Activated CD4-positive, alpha-beta T cell treated with anti-CD3 and anti-CD28 coated beads, Interleukin-2, amount 10 ng/mL, durations not matched to agents 7 days and 5 days (primary cell): ENCODE measurements at places on chromosomes 5 and 9. TPM values are rescaled to one million over a fixed set of nuclear protein-coding genes. Genes with fewer than 3 reads are reported as not detected.
A peak's percentile ranks its signal among the peaks of the same experiment; 100 is the strongest.

GRCh38 chr5:124154714-124155113 is 591.7 kb downstream of the ZNF608 start:
- no peaks in the 10 kb centered on the region for H3K27me3 ChIP-seq
- H3K4me1 ChIP-seq = peaks cover 4% of the 10 kb centered on the region
- no peak overlapping the region for H3K4me3 ChIP-seq
- DNase-seq = no peak
- H3K27ac ChIP-seq = no peak overlapping the region

- H3K27me3 ChIP-seq = peaks cover 14% of the 10 kb centered on the region
- H3K36me3 ChIP-seq = no peaks in the 10 kb centered on the region
- H3K27ac ChIP-seq = no peak overlapping the region
- no peak for DNase-seq
- H3K4me3 ChIP-seq = no peak overlapping the region
Measured at GRCh38 chr5:142613271-142613671, 72.6 kb downstream of the FGF1 start.

- no peak overlapping the region for H3K4me3 ChIP-seq
- no peaks in the 10 kb centered on the region for H3K4me1 ChIP-seq
- no peaks in the 10 kb centered on the region for H3K27me3 ChIP-seq
- DNase-seq = peak; percentile 56
Measured at GRCh38 chr9:35553670-35554543, 51.2 kb upstream of the TESK1 start.

DNA sequence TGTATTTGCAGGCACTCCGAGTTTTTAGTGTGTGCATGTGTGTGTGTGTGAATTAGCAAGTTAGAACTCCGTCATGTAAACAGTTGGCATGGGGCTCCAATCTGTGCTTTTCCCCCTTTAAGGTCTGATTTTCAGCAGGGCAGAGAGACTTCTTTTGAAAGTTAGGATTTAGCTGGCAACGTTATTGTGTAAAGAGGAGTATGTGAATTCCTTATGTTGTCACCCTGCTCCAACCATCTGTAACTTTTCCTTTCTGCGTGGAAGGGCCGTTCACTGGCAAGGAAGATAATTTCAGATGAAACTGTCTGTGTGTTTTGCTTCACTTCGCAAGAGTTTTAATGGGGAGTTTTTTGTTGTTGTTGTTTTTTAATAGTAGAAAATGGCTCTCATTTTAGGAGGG is 332 bp downstream of the SGCD start:
- peaks cover 13% of the 10 kb centered on the region for H3K27me3 ChIP-seq
- no peak overlapping the region for H3K27ac ChIP-seq
- no peaks in the 10 kb centered on the region for H3K36me3 ChIP-seq
- no peak overlapping the region for H3K4me3 ChIP-seq

DNA sequence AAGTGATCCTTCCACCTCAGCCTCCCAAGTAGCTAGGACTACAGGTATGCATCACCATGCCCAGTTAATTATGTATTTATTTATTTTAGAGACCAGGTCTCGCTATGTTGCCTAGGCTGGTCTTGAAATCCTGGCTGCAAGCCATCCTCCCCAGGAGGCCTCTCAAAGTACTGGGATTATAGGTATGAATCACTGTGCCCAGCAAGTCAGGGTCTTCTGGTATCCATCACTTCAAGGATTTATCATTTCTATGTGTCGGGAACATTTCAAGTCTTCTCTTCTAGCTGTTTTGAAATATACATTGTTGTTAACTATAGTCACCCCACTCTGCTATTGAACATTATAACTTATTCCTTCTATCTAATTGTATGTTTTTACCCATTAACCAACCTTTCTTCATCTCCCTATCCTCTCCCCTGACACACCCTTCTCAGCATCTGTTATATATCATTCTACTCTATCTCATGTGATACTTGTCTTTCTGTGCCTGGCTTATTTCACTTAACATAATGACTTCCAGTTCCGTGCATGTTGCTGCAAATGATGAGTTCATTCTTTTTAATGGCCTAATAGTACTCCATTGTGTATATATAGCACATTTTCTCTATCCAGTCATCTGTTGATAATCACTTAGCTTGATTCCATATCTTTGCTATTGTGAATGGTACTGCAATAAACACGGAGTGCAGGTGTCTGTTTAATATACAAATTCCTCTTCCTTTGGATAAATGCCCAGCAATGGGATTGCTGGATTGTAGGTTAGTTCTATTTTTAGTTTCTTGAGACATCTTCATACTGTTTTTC is 26.4 kb downstream of the UTP15 start:
- H3K27me3 ChIP-seq = peaks cover 2% of the 10 kb centered on the region
- DNase-seq = no peak
- no peak overlapping the region for H3K27ac ChIP-seq
- no peaks in the 10 kb centered on the region for H3K4me1 ChIP-seq
- H3K4me3 ChIP-seq = no peak overlapping the region
- no peaks in the 10 kb centered on the region for H3K36me3 ChIP-seq

The TMEM8B gene
- total RNA-seq = 4.0 TPM

The ACOT12 gene
- total RNA-seq = not detected

The PCDHGC5 gene
- not detected for total RNA-seq

- DNase-seq = no peak
- peaks cover 9% of the 10 kb centered on the region for H3K4me1 ChIP-seq
- H3K27me3 ChIP-seq = no peaks in the 10 kb centered on the region
- no peak overlapping the region for H3K4me3 ChIP-seq
Measured at GRCh38 chr9:123861756-123862120, 68.2 kb downstream of the DENND1A start.

DNA sequence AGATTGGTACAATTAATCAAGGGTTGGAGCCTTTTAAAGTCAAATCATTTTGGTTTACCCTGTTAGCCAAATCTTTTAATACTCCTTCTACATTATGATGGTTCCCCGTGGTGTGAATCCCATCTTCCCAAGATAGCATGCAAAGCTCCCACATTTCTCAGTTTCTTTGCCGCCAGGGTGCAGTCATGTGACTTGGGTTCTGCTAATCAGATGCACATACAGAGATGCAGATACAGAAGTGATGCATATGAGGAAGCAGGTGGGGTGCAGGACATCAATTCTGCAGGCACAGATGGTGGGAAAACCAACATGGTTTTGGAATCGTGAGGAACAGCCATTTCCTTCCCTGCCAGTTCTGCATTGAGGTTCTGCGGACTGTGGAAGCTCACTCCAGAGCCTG is 8.4 kb upstream of the MAST4 start:
- H3K36me3 ChIP-seq = no peaks in the 10 kb centered on the region
- no peak overlapping the region for H3K27ac ChIP-seq
- no peak for DNase-seq
- no peak overlapping the region for H3K4me3 ChIP-seq

DNA sequence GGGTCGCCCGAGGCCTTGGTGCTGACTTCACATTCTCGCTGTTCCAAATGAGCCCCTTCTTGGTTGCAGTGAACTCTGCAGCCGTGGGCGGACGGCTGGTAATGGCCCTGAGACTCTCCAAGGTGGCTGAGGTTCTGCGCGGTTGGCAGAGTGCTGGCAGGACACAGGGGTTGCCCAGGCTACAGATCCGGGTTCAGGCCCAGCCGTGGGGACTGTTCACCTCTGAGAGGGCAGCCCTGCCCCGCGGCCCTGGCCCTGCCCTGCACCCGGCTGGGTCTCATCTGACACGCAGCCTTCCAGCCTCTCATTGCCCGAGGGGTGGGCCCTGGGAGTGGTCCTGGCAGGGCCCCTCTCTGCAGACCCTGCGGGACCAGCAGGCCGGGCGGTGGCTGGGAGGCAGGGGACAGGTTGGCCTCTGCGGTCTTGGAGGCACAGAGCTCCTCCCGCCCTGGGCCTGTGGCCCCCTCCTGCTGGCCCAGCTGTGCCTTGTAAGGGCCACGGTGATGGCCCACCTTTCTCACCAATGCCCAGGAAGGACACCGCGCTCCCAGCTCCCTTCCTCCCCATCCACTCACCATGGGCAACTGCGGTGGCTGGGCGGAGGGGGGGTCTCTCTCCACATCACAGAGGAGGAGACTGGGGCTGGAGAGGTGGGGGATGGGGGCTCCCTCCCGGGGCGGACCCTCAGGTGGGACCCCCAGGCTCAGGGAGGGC is 51.6 kb downstream of the AHRR start:
- DNase-seq = peak; percentile 5
- H3K36me3 ChIP-seq = peaks cover 42% of the 10 kb centered on the region
- peaks cover 85% of the 10 kb centered on the region for H3K4me1 ChIP-seq
- H3K4me3 ChIP-seq = peak overlapping the region; percentile 51
- peak overlapping the region; percentile 94 for H3K27ac ChIP-seq
- H3K27me3 ChIP-seq = no peaks in the 10 kb centered on the region

DNA sequence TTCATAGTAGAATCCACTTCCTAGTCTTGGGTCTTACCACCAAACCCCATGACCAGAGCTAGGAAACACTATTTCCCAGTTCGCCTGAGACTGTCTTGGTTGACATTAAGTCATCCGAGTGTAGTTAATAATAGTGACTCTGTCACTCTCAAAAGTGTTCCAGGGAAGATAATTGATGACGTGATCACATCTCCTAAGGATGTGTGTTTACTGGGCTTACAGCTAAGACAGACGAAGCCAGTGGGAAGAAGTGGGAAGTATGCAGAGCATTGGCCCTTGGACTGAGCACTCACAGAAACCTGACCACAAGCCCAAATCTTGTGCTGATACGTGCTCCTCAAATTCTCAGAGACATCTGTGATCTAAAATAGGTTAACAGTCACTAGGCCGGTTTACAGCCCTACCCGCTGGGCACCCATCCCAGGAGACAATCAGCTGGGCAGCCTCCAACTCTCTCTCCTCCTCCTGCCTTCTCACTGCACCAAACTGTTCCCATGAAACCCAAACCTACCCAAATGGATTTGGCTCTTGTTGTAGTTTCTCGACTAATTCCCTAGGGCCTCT is 316.6 kb downstream of the TLE1 start:
- no peak overlapping the region for H3K27ac ChIP-seq
- H3K4me1 ChIP-seq = no peaks in the 10 kb centered on the region
- no peaks in the 10 kb centered on the region for H3K36me3 ChIP-seq
- H3K4me3 ChIP-seq = no peak overlapping the region
- no peak for DNase-seq
- H3K27me3 ChIP-seq = no peaks in the 10 kb centered on the region

GRCh38 chr5:51958473-51958872 is 575.2 kb downstream of the ISL1 start:
- H3K27ac ChIP-seq = no peak overlapping the region
- no peaks in the 10 kb centered on the region for H3K4me1 ChIP-seq

- DNase-seq = no peak
- no peak overlapping the region for H3K4me3 ChIP-seq
- H3K27ac ChIP-seq = no peak overlapping the region
Measured at GRCh38 chr5:128487041-128487440, 51.0 kb downstream of the FBN2 start.

The SH3TC2 gene
- total RNA-seq = not detected

DNA sequence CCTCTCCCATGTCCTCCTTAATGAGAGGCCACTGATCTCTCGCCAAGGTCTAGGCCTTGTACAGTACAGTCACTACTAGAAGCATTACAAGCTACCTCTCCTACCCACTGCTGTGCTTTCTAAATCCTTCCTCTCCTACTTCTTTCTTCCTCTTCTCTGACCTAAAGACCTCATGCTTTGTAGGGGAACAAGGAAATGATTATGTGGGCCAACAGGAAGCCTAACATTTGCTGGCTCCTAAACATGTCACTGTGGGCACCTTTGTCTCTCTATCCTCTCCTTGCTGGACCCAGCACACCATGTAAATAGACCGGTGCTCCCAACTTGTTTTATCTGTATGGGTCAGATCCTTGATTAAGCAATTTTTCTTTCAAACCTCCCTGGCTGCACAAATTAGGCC is 16.7 kb downstream of the SLC28A3 start:
- no peaks in the 10 kb centered on the region for H3K36me3 ChIP-seq
- H3K27me3 ChIP-seq = no peaks in the 10 kb centered on the region
- no peak for DNase-seq
- no peak overlapping the region for H3K27ac ChIP-seq

DNA sequence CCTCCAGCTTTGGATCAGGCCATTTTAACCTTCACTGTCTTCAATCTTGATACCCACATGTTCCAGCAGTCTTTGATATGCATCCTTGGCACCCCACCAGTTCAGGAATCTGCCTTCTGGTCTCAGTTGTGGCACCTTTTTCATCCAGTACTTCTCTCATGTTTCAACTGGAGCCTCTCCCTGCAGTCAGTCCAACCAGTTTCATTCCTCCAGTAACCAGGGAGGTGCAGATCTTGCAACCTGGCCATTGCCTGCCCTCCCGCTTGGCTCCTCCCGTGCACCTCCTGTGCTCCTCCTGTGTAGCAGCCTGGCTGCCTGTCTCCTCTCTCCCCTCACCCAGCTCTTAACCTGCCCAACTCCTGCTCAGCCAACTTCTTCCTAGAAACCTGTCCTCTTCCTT is 20.2 kb downstream of the FUBP3 start:
- no peaks in the 10 kb centered on the region for H3K4me1 ChIP-seq
- no peak overlapping the region for H3K4me3 ChIP-seq
- DNase-seq = no peak
- peak overlapping the region; percentile 65 for H3K27ac ChIP-seq

The MZB1 gene
- total RNA-seq = 13.4 TPM

DNA sequence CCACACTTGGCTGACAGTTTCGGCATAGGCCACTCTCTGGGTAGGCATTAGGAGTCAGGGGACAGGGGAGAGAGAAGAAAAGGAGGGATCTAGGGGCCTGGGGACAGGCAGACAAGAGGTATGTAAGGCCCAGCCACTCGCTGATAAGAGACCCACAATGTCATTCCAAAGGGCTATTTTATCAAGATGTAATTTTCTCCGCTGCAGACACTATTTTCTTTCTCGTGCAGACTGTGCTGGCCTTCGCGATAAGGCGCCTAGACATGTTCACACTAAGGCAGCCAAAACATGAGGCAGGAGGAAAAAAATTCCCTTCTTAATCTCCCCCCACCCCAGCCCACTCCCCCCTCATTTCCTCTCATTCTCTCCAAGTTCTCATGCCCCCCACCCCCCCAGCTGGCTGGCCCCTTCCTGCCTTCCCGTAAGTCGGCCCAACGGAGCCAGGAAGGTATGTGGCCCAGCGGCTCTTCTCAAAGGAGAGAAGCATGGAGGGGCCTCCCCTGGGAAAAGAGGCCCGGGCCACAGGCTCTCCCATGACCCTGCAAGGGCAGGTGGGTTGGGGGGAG is 44.9 kb upstream of the SYNPO start:
- no peak overlapping the region for H3K4me3 ChIP-seq
- H3K4me1 ChIP-seq = no peaks in the 10 kb centered on the region
- H3K27ac ChIP-seq = no peak overlapping the region
- no peaks in the 10 kb centered on the region for H3K27me3 ChIP-seq
- no peak for DNase-seq

- DNase-seq = no peak
- H3K4me3 ChIP-seq = no peak overlapping the region
- peaks cover 7% of the 10 kb centered on the region for H3K27me3 ChIP-seq
- no peak overlapping the region for H3K27ac ChIP-seq
Measured at GRCh38 chr9:127066060-127066850, 56.2 kb downstream of the ANGPTL2 start.

- H3K4me1 ChIP-seq = no peaks in the 10 kb centered on the region
- no peaks in the 10 kb centered on the region for H3K27me3 ChIP-seq
- H3K4me3 ChIP-seq = no peak overlapping the region
- no peak for DNase-seq
Measured at GRCh38 chr9:13857521-13857920, 456.4 kb downstream of the NFIB start.
